Fibroblast of gingiva (primary cell): ENCODE measurements at places on chromosomes 5 and 9.

DNA sequence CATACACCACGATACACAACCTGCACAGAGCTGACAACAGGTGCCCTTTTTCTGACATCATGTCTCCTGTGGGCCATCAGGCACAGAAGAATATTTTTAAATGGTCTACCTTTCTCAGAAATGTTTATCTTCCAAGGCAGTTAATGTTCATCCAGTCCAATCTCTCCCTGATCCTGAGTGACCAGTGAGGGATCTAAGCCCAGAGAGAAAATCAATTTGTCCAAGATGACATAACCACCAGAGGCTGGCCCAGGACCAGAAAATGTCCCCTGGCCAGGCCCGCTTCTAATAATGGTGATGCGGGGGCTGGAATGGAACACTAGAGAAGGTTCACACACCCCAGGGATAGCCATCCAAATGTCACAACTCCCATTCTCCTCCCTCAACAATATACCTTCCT lies 357.9 kb upstream of the KIF2A start:
- DNase-seq, result no peak

GRCh38 chr5:172115541-172115982 lies 72.5 kb downstream of the STK10 start:
- no peak for DNase-seq

- no peak for DNase-seq
These were observed 86.5 kb upstream of the NEURL1B start for GRCh38 chr5:172554562-172554961.

DNA sequence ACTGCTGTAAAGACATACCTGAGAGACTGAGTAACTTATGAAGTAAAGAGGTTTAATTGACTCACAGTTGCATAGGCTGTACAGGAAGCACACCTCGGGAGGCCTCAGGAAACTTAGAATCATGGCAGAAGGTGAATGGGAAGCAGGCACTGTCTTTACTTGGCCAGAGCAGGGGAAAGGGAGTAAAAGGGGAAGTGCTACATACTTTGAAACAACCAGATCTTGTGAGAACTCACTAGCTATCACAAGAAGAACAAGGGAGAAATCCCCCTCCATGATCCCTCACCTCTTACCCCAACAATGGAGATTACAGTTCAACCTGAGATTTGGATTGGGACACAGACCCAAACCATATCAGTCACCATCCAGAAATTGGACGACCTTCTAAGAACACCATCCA lies 1285.8 kb upstream of the CDH9 start:
- no peak for DNase-seq

GRCh38 chr5:169666365-169666764 lies 29.3 kb downstream of the DOCK2 start:
- DNase-seq, result no peak

GRCh38 chr5:141032626-141033025 lies 18.5 kb upstream of the PCDHB1 start:
- DNase-seq, result no peak

DNA sequence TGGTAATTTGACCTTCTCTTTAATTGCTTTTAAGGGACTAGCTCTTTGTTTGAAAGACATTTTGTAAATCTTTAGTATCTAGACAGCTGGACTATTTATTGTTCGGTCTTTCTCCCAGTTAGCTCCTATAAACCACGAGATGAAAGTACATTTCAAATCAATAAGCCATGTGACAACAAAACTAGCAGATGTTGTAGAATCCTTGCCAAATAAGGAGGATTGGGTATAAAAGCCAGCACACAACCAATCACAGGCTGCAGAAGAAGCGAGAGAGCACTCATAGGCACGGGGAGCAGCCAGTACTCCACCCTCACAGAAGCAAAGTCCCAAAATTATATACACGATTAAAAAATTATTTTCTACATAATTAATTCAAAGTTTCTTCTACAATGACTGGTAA lies 8.1 kb upstream of the OMD start:
- peak; percentile 61 for DNase-seq

GRCh38 chr9:3049636-3050035 lies 205.7 kb upstream of the PUM3 start:
- no peak for DNase-seq

DNA sequence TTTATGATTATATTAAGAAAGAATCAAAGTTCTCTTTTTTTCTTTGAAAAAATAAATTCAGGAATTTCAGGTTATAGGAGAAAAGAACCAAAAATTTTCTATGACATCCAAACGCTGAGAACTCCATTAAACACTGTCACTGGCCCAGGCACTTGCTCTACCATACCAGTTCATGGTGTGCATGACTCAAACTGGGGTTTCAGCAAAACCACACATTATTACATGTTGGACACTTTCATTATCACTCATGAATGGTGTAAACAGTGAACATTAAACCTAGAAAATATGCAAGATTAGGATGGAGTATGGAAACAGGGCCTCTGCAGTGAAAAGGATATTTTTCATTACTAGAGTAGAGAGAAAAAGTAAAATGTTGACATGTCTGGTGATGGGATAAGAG lies 369.9 kb upstream of the FAM174A start:
- no peak for DNase-seq

DNA sequence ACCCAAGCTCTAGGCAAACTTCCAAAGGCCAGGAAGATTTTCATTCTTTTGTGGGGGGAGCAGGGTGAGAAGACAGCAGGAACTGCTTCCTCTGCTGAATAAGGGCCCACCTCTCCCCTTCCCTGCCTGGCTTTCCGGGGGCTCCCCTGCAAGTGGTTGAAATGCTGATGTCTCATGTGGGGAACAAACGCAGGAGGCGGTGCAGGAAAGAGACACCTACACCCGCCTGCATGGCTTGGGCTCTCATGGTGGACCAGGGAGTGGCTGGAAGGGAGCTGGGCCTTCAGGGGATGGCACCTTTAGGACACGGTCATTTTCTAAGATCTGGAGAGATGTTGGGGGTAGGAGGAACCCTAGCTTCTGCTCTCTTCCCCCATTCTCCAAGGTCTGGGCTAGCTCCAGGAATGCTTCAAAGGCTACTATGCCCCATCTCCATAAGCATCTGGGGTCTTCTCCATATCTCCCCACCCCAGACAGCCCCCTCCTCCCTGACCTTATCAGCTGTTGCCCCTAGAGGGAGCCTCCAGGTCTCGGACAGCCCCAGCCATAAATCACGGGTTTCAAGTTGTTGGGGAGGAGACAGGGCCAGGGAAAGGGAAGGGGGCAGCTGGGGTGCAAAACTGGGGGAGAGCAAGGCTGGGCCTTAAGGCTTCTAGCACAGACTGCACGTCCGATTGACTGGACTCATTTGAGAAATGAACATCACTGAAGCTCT lies 76.6 kb downstream of the PSD2 start:
- no peak for DNase-seq

GRCh38 chr5:139698490-139699146 lies 50.5 kb downstream of the CXXC5 start:
- DNase-seq, result peak; percentile 85

GRCh38 chr9:111984086-111984802 lies 87.6 kb downstream of the UGCG start:
- no peak for DNase-seq

- no peak for DNase-seq
These were observed 255.1 kb downstream of the PARP8 start for GRCh38 chr5:50921366-50922133.

- DNase-seq, result no peak
These were observed 283.0 kb upstream of the ITGA1 start for GRCh38 chr5:52504584-52505240.

DNA sequence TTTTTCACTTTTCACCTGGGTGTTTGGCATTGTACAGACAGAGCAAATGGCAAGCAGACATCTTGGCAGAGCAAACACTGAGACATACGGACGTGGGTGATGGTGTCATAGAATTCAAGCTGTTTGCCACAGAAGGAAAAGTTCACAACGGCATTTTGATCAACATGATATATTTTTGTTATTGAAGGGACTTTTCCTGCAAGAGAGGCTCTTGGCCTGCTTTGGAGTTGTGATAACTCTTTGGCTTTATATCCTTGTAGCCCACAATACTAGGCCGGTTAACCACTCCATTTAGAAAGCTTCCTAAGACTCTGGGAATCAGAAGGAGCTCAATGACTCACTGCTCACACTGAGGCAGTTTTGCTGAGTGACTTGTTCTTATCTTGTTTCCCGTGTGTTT lies 1038.3 kb downstream of the TLE1 start:
- peak; percentile 10 for DNase-seq

- peak; percentile 67 for DNase-seq
These were observed 35.2 kb upstream of the SPATA31C2 start for GRCh38 chr9:88173378-88173999.

GRCh38 chr9:23598994-23599393 lies 227.0 kb downstream of the ELAVL2 start:
- DNase-seq, result no peak

GRCh38 chr5:67206461-67206860 lies 9.9 kb upstream of the CD180 start:
- DNase-seq, result no peak

GRCh38 chr5:54317511-54318260 lies 7.3 kb upstream of the ARL15 start:
- DNase-seq, result no peak

GRCh38 chr5:24623624-24624023 lies 21.2 kb downstream of the CDH10 start:
- no peak for DNase-seq

GRCh38 chr5:140674211-140674610 lies 835 bp upstream of the DND1 start:
- DNase-seq, result no peak

GRCh38 chr5:153543288-153543687 lies 52.8 kb downstream of the GRIA1 start:
- no peak for DNase-seq

GRCh38 chr5:129027260-129027659 lies 62.0 kb downstream of the SLC27A6 start:
- DNase-seq, result no peak

- DNase-seq, result no peak
These were observed 109.9 kb downstream of the PHF2 start for GRCh38 chr9:93686127-93686879.

GRCh38 chr9:89078860-89079259 lies 87.6 kb downstream of the S1PR3 start:
- DNase-seq, result peak; percentile 95

GRCh38 chr5:109929376-109929775 lies 239.6 kb downstream of the MAN2A1 start:
- no peak for DNase-seq

DNA sequence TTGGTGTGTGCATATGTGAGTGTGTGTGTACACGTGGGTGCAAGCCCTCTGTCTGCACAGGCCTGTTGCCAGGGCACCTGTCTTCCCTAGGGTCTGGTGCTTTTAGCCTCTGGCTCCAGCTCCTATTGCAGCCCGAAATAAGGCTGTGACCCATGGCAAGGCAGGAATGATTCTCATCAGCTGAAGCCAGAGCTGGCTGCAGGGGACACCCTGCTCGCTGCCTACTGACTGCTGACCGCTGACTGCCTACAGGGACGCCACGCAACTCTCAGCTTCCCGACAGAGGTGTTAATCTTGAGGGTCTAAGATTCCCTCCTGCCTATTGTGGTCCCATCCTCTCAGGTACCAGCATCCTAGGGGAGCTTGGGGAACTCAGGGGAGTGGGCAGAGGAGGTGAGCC lies at the start of gene MYOZ3:
MYOZ3 (plus strand) TSS at position 166 of the 400 bp plus-strand sequence. CDS start 1,691 bp downstream, outside the sequence.
- DNase-seq, result no peak

GRCh38 chr5:18010053-18010452 lies 375.8 kb downstream of the TAF11L14 start:
- no peak for DNase-seq

DNA sequence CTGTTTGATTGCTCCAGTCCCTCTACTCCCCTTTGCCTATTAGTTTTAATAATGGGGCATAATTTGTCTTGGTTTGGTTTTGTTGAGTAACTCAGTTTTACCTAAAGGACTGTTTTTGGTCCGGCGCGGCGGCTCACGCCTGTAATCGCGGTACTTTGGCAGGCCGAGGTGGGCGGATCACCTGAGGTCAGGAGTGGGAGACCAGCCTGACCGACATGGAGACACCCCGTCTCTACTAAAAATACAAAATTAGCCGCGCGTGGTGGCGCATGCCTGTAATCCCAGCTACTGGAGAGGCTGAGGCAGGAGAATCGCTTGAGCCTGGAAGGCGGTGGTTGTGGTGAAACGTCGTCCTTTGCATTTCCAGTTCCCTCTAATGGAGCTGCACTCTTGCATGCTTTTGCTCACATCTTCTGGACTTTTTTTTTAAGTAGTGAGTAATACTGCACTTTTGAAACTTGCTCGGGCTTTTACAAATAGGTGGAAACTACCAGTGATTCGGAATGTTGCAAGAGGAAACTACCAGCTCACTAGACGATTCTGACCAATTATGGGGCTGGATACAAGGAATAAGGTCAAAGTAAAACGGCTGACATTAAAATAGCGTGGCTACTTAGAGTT lies 721 bp upstream of the MAML1 start:
- DNase-seq, result peak; percentile 87

- no peak for DNase-seq
These were observed 7.5 kb downstream of the ADAMTS6 start for GRCh38 chr5:65474130-65474711.

DNA sequence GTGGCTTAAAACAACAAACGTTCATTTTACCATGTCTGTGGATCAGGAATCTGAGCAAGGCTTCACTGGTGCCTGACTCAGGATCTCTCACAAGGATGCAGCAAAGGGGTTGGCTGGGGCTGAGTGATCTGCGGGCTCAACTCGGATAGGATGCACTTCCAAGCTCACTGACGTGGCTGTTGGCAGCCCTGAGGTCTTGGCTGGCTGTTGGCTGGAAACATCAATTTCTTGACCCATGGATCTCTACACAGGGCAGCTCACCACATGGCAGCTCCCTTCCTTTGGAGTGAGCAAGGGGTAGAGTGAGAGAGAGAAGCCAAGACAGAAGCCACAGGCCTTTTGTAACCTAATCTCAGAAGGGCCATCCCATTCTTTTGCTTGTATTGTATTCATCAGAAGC lies 202.1 kb downstream of the NXNL2 start:
- peak; percentile 93 for DNase-seq

DNA sequence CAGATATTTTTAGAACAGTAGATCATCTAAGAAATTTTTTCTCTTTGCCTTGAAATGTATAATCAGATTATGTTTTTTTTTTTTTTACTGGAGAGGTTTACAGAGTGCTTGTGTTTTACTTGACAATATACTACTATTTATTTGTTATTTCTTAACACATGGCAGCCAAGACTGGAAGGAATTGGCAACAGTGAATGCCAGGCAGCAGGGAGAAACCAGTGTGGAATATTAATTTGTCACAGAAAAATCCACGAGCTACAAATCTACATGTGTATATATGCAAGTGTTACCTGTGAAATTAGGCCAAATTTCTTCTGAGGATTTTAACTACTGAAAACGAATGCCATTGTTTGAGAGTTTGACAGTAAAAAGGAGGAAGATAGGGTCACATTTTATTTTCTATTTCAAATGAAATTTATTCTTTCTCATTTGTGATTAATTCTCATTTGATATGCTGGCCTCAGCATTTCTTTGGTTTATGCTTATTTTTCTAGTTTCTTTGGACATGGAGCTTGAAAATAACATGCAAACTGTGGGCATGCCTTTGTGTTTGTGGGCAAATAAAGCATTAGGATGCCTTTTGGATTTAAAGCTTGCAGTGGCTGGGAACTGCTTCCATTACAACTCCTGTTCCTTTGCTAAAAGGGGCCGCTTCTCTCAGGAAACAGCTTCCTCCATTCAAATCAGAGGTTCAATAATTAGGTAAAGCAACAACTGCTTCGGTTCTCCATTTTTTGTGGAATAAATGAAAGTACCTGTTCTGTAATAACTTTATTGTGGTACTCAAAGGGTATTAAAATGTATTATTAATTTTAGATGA lies 39.0 kb upstream of the ZFYVE16 start:
- DNase-seq, result no peak

GRCh38 chr5:139635606-139636206 lies 12.4 kb upstream of the CXXC5 start:
- peak; percentile 94 for DNase-seq

- peak; percentile 17 for DNase-seq
These were observed 9.2 kb downstream of the EEIG1 start for GRCh38 chr9:127971357-127972235.

- DNase-seq, result no peak
These were observed 63.0 kb upstream of the PHYKPL start for GRCh38 chr5:178295589-178295988.
